GM19239 (cell line): ENCODE measurements at places on chromosomes 3 and 15.
A peak's percentile ranks its signal among the peaks of the same experiment; 100 is the strongest.

DNA sequence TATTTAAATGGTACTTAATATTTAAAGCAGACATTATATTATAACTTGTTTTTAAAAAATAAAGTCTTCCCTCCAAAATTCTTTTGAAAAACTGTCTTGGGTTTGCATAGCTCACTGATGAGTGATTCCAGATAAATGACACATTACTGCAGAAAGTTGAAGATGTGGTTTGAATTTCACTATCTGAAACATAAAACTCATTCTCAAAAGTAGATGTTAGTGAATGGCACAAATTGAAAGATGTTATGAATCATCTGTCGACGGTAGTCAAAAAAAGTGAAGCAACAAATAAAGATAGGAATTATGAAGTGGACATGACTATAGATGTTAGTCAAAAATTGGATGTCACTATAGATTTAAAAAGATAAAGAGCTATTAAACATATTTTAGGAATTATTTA lies 280.5 kb downstream of the GAP43 start:
- DNase-seq = no peak

DNA sequence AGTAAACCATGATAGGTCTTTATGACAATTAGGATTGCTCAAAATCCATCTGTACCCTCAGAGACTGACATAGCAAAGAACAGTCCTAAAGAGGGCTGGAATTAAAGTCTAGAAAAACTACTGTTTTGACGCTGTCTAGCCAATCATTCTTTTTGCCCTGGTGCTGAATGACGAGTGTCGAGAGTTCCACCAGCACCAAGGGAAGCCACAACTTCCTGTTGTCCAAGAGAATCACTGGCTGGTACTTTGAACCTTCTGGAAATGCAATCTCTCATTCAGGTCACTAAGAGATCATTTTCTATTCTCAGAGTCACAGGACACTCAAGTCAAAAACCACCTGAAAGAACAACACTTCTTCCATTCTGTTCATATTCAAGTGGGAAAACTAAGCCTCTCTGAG lies 37.7 kb downstream of the FBN1 start:
- no peak for DNase-seq

GRCh38 chr3:167882057-167882667 lies 146.6 kb downstream of the SERPINI1 start:
- DNase-seq = peak; percentile 9

GRCh38 chr3:98573181-98573728 lies 20.2 kb downstream of the CPOX start:
- no peak for DNase-seq

- DNase-seq = no peak
Measured at GRCh38 chr3:15578289-15578867, 23.0 kb downstream of the HACL1 start.

DNA sequence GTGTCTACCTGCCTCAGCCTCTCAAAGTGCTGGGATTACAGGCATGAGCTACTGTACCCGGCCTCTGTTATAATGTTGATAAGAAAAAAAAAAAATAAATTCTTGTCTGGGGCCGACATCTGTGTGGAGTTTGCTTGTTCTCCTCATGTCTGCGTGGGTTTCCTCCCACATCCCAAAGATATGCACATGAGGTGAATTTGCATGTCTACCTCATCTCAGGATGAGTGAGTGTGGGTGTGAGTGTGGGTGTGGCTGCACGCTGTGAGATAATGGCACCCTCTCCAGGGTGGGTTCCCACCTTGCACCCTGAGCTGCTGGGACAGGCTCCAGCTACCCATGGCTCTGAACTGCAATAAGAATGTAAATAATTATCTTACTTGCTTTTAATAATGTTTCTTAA lies 25.9 kb upstream of the UACA start:
- no peak for DNase-seq

GRCh38 chr3:120469882-120470301 lies 19.1 kb upstream of the FSTL1 start:
- no peak for DNase-seq

DNA sequence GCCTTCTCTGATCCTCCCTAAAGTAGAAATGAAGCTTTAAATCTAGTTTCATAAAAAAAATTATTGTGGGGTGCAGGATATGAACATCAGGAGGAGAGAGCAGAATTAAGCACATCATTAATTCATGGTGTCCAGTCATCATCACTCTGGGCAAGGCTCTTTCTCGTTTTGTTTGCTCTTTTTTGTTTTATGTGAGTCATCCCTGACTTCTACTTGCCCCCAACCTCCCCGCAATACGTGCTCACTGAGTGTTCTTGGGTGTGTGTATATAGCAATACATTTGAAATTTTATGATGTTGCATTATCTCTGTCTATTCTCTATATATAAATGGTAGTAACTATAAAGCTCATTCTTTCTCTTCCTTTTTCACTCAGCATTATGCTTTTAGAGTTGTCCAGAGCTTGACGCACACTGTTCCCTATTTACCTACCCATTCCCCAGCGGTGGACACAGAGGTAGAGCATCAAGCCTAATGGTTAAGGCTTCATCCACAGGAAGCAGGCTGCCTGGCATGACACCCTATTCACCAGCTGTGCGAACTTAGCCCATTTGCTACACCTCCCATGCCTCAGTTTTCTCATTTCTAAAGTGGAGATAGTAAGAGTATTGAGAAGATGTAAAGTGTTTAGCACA lies 72.3 kb downstream of the CD200R1L start:
- no peak for DNase-seq

- DNase-seq = no peak
Measured at GRCh38 chr3:170496026-170496867, 77.6 kb downstream of the CLDN11 start.

DNA sequence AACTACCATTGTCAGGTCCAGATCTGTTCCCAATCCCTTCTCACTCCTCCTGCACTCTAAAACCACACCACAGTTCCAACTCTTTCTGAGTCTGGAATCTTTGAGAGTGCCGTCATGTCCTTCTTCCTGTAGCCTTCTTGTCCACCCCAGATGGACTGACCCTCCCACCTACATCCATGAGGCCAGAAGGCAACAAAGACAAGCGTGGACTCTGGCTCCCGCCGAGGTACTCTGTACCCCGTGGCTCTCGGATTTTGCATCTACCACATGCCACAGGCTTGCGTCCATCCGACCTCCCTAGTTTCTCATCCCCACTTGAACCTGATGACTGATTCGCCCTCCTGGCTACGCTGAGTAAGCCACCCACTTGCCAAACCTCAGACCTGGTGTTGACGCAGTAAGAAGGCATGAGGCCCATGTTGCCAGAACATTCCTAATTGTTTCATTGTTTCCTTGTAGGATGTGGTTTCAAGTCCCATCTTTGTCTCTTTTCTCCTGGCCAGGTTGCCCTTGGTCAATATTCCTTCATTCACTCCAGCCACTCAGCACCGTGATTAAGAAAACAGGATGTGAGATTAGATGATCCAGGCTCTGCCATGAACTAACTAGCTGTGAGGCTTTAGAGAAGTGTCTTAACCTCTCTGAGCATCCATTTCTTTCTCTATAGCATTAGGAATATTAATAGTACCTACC lies 1.1 kb upstream of the ZBTB38 start:
- no peak for DNase-seq

GRCh38 chr3:5297895-5298294 lies 110.4 kb downstream of the EDEM1 start:
- no peak for DNase-seq

DNA sequence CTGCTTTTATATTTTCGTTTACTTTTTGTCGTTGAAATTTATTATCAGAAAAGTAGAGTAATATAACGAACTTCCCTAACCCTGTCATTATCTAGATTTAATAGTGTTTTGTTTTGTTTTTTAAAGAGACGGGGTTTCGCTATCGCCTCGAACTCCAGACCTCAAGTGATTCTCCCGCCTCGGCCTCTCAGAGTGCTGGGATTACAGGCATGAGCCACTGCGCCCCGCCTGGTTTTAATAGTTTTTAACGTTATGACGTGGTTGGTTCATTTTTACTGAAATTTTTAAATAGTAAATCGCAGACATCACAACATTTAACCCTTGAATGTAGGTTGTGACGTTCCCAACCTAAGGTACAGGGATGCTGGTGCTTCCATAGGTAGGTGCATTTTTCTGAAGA lies 1.0 kb downstream of the NGRN start:
- DNase-seq = no peak

- no peak for DNase-seq
Measured at GRCh38 chr3:27431116-27431515, 53.1 kb downstream of the SLC4A7 start.

DNA sequence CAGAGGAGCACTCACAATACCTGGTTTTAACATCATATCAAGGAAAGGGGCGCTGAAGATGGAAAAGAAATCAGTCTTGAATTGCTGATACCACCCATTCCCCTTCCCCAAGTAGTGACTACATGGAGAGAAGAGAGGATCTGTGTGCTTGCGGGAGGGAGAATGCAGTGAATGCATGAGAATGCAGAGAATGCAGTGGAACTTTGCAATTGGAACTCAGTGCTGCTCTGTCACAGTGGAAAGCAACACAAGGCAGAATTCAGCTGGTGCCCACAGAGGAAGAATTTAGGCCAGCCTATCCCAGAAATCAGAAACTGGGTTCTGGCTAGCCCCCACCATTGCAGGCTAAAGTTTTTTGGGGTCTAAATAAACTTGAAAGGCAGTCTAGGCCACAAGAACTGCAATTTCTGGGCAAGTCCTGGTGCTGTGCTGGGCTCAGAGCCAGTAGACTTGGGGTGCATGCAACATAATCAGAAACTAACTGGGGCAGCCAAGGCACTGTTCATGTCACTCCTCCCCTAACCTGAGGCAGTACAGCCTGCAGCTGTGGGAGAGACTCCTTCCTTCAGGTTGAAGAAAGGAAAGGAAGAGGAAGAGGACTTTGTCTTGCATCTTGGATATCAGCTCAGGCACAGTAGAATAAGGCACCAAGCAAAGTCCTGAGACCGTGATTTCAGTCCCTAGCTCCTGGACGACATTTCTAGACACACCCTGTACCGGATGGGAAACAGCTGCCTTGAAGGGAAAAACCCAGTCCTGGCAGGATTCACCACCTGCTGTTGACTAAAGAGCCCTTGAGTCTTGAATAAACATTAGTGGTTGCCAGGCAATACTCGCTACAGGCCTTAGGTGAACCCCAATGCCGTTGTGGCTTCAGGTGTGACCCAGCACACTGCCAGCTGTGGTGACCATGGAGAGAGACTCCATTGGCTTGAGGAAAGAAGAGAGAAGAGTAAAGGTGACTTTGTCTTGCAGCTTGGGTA lies 329.3 kb downstream of the TBL1XR1 start:
- DNase-seq = no peak

DNA sequence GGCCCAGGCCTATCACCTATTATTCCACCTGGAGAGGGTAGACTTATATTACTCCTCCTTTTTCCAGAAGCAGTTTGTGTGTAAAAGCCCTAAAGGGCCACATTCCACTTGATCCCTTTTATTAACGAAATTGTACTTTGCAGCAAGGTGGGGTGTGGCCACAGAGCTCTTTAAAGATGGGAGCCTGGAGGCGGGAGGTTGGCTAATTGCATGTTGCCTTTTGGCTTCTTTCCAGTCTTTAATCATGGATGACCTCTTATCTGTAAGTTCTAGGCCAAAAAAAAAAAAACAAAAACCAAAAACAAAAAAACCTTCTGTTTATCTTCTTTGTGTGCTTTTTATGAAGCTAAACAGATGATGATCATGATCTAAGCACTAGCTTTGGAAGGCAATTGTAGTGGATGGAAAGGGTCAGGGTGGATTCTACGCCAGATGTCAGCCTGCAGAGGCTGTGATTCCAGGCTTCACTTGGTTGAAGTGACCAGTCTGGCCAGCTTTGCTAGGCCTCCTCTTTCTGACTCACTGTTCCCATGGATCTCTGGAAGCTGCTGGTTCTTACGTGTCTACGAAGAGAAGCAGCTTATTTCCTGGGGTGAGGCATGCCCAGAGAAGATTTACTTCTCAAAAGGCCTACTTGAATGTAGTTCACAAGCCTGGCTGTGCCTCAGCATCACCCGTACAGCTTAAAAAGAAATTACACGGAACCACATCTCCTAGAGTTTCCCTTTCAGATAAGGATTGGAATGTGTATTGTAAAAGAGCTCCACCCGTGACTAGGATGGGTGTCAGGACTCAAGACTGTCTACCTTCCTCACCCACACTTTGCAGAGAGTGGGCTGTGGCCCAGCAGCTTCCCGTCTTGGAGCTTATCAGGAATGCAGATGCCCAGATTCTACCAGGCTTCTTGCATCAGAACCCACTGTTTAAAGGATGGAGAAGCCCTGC lies 330.9 kb upstream of the C2CD4B start:
- DNase-seq = no peak

- no peak for DNase-seq
Measured at GRCh38 chr3:196288141-196288460, 575 bp upstream of the PCYT1A start.

DNA sequence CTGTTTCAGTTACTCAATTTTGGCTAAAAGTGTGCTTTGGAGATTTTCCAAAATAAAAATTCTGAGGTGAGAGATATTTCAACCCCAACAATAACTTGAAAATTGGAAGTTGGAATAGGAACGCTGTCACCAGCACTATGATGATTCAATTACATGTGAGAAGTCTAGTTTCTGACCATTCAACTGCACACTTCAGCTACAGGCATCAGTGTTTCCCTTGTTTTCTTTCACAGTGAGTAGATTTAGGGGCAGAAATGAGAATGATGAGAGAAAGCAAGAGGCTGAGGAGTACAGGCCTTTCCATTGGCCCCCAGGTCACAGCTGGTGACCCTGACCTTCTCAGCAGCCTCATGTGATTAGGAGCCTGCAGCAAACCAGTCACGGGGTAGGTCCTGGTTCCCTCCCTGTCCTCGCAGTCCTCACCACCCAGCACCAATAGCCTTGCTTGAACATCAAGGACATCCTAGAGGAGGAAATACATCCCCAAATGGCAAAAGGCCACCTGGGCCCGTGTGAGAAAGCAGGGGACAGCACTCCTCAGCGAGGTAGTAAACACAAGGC lies 10.0 kb upstream of the FILIP1L start:
- no peak for DNase-seq

- DNase-seq = no peak
Measured at GRCh38 chr3:99845999-99846398, 28.3 kb downstream of the CMSS1 start.

- no peak for DNase-seq
Measured at GRCh38 chr3:194245975-194246561, 105.1 kb downstream of the CPN2 start.

DNA sequence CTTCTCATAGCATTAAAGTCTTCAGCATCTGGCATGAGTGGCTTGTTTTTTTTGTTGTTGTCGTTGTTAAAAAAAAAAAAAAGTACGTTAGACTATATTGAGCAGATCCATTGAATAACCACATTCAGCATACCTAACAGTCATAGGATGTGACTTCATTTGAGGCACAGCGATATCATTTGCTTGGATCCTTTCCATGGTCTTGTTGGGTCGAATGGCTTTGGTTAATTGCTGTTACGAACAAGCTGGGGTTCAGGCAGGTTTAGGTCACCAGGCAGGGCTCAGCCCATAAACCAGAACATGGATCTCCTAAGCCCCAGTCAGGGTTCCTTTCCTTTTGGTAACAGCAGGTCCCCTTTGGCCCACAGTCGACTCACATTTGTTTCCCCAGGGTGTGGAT lies 76.2 kb downstream of the POLR2M start:
- no peak for DNase-seq

- no peak for DNase-seq
Measured at GRCh38 chr3:179324270-179324754, 1.5 kb downstream of the ZNF639 start.
